ENCODE measurements at places on chromosomes 13 and 19.

DNA sequence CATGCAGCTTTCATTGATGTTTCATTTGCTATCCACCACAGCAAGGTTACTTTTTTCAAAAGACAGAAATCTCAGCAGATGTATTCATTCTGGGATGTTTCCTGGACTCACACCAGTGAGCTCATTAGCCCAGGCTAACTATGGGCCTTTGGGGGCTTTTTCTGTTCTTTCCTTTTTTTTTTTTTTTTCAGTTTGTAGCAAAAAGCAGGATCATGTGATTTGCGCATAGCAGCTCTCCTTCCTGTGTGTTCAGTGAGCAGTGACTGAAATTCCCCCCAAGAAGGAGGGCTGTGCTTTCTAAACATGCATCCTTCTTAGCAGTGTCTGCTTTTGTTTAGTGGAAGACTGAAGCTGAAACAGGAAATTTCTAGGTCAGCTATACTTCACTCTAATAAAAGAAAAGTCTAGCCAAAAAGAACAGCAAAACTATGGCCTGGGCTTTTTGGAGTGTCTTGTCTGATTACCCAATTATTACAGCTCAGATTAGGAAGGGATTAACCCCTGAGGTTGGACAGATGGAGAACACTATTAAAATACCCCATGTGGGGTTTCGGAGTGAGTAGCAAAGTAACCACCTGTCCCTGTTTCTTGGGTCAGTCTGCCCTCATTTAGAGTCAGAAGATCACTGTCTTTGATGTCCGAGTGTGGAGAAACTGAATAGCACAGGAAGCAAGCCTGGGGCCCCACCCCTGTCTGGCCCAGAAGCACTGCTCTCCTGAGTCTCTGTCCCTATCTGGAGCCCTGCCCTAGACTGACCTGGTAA is 8.9 kb upstream of the AMER2 start:
- peak; percentile 39 for DNase-seq

DNA sequence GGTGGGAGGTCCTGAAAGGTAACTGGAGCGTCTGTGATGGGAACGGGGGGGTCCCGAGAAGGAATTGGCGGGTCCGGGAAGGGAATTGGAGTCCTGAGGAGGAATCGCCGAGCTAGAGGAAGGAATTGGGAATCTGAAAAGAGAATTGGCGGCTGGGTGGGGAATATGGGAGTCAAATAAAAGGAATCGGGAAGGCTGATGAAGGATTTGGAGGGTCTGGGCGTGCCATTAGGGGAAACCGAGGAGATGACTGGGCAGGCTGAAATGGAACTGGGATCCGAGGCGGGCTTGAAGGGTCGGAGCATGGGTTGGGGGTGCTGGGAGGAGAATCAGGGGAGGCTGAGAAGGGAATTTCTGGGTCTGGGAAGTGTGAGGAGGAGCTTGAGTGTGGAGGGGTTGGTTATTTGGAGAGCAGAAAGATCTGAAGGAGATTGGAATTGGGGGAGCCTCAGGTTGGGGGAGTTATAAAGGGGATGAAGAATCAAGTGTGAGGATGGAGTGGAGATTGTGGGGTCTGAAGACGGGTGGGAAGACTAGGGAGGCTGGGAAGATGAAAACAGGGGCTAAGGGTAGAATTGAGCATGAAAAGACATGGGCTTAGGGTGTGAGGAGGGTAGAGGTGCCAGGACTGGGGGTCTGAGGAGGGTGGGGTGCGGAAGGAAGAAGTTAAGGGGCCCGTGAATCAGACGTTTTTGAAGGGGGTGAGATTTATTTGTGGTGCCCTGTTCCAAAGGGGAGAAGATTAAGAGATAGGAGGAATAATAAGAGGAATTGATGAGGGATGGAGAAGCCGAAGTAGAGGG is 718 bp downstream of the ACTN4 start:
- no peak for DNase-seq

DNA sequence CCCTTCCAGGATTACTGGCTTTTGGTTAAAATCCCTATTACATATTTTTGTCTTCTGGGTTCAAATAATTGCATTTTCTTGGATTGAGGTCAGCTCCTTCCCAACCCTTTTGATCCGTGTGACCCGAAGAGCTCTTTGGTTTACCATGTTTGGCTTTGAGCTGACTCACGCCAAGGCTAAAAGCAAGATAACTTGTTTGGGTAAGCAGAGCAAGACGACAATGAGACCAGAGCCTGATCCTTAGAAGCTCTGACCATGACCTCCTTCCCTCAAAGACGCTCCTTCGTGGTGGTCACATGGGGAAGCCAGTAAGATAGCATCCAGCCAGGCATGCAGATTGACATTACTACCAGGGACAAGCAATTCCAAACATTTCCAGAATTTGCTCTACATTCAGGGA is 153.8 kb downstream of the DCT start:
- DNase-seq = no peak

DNA sequence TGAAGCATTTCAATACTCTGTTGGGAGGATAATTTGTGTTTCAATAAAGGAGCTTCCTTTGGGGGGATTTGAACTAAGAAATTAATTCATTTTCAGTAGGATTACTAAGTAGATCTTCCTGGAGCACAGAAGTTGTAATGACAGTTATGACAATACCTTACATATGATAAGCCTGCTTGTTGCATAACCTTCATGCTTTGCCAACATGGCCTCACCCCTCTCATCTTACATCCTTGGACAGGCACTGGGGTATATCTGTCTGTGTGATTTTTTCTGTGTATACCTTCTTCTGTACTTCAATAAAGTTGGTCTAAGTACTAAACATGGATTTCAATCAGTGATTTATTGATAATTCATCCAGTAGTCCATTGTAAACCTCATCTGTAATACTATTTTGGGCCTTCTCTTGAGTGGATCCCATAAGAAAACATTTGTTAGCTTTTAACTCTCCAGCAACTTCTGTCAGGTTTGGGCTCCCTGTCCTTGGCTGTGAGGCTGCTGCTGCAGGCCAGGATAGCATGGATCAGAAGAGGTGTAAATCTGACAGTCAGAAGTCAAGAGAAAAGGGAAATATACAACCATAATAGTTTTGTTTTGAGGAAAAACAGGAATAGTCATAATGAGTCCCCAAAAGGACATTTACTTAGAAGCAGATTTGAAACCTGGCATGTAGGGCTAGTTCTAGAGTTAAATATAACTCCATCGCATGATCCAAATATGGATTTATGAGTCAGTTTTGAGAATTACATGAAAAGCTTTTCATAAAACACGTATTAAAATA is 422.2 kb downstream of the KLF5 start:
- DNase-seq = no peak

DNA sequence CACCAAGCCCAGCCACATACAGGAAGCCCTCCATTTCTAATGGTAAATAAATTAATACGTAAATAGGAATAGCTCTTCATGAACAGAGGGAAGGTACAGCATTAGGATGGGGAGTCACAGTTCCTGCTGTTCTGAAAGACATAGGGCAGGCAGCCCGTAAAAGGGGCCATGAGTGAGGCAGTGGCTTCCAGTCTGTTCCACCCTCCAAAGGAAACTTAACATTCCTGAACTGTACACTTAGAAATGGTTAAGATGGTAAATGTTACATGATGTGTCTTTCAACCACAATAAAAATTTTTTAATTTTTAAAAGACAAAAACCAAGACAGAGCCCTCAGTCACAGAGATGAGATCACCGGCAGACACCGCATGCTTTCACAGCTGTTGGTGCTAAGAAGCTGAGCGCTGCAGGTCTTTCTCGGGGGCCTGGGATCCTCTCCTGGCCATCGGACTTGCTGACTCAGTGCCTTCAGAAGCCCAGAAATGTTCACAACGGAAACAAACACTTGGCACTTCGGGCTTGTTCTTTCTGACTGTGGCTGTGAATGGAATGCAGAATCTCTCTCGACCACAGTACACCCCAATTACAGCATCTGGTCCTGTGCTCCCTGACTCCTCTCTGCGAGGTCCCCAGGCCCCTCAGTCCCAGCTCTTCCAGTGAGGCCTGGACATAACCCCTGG is 36.4 kb downstream of the EPS15L1 start:
- no peak for DNase-seq

GRCh38 chr13:79128158-79128557 is 277.9 kb downstream of the RBM26 start:
- no peak for DNase-seq

DNA sequence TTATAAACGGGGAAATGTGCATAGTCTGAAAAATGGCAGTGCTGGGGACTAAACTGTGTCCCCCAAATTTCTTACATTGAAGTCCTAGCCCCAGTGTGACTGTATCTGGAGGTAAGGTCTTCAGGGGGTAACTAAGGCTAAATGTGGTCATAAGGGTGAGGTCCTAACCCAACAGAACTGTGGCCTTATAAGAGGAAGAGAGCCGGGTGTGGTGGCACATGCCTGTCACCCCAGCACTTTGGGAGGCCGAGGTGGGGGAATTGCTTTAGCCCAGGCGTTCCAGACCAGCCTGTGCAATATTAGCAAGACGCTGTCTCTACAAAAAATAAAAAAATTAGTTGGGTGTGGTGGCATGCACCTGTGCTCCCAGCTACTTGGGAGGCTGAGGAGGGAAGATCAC is 17.8 kb downstream of the PROZ start:
- DNase-seq = no peak

- no peak for DNase-seq
These were observed 1203.3 kb downstream of the UQCRFS1 start for GRCh38 chr19:28009696-28010095.

DNA sequence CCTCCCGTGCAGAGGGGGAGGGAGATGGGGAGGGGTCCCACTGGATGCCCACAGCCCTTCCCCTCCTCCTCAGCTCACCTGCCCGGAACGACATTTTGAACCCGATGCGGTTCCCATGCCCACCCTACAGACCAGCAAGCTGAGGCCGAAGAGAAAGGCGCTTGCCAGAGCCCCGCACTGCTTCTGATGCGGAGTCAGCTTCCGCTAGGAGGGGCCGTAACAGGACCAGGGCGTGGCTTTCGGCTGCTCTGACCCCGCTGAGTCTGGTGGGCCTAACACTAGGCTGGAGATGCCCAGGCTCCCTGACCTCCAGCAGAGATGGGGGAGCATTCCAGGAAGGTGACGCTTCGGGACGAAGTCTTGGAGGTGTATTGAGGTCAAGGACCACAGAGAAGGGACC is 6.7 kb downstream of the ONECUT3 start:
- DNase-seq = no peak

DNA sequence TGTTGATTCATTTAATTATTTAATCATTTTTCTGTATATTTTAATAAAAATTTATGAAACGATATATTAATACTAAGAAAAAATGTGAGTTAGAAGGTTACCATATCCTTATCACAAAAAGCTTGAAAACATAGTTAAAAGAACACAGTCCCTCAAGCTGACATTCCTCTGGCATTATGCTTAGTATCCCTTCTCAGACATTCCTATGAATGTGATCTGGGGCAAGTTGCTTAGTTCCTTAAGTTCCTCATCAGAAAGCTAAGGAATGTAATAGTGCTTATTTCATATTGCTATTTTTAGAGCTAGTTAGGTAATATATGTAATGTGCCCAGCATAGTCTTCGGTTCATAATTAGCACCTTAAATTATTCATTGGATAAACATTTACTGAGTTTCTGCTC is 122.8 kb downstream of the MTUS2 start:
- DNase-seq = no peak

DNA sequence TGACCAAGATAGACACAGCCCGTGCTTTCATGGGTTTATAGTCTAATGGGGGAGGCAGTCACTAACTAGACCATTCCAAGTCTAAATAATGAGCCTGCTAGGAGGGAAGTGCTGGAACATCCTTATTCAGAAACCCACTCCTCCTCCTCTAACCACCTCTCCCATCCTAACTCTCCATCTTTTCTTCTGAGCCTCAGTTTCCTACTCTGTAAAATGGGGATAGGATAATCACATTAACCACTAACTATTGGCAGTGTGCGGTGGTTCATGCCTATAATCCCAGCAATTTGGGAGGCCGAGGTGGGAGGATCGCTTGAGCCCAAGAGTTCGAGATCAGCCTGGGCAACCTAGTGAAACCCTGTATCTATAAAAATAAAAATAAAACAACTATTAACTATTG is 68.7 kb downstream of the MAP4K1 start:
- no peak for DNase-seq

GRCh38 chr13:60716313-60716712 is 319.3 kb downstream of the TDRD3 start:
- no peak for DNase-seq

GRCh38 chr19:50843701-50844221 is 10.4 kb upstream of the KLK15 start:
- DNase-seq = no peak

- DNase-seq = no peak
These were observed 5.6 kb downstream of the LMNB2 start for GRCh38 chr19:2451138-2451537.

DNA sequence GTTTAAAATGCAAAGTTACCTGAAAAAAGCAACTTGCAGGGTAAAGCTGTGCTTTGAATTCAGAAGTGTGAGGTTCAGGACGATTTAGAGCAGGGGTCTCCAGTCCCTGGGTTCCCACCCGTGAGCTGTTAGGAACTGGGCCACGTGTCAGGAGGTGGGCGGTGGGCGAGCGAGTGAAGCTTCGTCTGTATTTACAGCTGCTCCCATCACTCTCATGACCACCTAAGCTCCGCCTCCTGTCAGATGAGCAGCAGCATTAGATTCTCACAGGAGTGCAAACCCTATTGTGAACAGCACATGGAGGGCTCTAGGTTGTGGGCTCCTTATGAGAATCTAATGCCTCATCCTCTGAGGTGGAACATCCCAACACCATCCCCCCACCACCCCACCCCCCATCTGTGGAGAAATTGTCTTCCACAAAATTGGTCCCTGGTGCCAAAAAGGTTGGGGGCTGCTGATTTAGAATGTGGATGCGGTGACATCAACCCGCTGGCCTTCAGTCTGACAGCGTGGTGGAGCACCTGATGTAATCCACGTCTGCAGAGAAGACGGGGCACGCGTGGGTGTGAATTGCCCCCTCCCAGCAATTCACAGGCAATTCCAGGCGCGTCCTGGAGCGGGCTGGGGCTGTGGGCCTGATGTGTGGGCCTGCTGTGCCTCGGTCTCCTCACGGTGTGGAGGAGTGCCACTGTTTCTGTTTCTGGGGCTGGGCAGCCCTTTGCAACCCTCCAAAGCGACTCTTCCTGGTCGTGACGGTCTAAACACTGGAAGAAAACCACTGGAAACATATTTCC is 214.0 kb upstream of the SOX1 start:
- DNase-seq = peak; percentile 20

- DNase-seq = no peak
These were observed 35.1 kb downstream of the ENOX1 start for GRCh38 chr13:43751624-43752023.

All from spinal cord (tissue), 10 donors.